ENCODE measurements at places on chromosomes 6 and 20. TPM values are rescaled to one million over a fixed set of nuclear protein-coding genes. Genes with fewer than 3 reads are reported as not detected.
A peak's percentile ranks its signal among the peaks of the same experiment; 100 is the strongest.

Gene DDR1
- 222 TPM for polyA plus RNA-seq

GRCh38 chr6:78308025-78308424 is 559.3 kb upstream of the IRAK1BP1 start:
- DNase-seq, result no peak

DNA sequence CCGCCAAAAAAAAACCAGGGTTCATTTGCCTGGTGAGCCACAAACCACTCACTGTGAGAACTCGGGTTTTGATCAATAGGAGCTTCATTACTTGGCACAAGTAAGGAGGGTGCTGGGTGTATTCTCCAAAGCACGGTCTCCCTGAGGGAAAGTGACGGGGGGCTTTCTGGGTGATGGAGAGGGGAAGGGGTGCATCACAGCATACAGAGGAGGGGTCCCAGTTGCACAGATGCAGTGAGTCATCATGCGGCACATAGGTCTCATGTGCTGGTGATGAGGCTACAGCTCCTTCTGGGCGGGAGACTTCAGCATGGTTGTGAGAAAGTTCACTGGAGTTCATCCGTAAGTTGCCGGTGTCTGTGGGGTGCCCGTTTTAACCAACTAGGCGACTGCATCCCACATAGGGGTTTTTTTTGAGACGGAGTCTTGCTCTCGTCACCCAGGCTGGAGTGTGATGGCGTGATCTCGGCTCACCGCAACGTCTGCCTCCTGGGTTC is 36.2 kb downstream of the SUN5 start:
- no peak for DNase-seq

- DNase-seq, result no peak
Observed at GRCh38 chr6:41967312-41968287, 26.0 kb upstream of the CCND3 start.

DNA sequence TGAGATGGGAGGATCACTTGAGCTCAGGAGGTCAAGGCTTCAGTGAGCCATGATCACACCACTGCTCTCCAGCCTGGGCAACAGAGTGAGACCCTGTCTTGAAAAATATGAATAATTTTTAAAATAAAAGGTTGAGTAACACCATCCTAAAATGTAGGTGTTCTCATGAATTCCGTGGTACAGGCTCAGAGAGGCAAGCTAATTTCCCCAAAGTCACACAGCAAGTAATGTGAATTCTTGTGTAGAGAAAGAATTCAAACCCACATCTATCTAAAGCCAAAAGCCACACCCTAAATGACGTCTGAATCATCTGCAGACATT is 80.5 kb downstream of the ZNF217 start:
- no peak for DNase-seq

DNA sequence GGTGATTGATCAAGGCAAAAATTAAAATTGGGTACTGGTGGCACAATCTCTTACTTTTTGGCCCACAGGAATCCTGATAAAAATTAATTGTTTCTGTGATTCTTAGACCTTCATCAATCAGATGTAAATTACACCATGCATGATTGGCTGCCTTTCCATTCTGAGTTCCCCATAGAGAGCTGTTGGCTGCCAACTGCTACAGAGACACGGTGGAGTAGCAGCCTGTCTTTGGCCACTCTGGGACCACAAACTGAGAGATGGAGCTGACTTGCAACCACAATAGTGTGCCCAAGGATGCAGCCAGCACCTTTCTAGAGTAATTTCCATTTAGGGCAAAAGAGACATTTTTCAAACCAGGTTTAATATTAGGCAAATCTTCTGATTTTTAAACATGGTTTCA is 274.3 kb upstream of the MMS22L start:
- no peak for DNase-seq

GRCh38 chr6:149135809-149136208 is 181.7 kb upstream of the TAB2 start:
- DNase-seq, result no peak

DNA sequence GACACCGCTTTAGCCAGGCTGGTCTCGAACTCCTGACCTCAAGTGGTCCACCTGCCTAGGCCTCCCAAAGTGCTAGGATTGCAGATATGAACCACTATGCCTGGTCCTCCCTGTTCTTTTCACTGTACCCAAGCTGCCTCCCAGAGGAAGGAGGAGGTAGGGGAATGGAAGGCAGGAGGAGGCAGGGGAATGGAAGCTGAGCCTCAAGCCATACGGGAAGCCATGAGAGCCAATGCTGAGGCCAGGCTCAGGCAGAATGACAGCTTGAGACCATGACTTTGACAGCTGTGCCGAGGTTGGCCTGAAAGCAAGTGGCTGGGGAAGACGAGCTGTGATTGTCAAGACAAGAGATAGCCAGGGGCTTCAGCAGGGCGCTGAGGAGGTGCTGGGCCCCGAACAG is 13.6 kb upstream of the ZNF335 start:
- no peak for DNase-seq

Gene NKAIN4
- 42.0 TPM for polyA plus RNA-seq

Gene TBX18
- polyA plus RNA-seq, result 7.6 TPM

DNA sequence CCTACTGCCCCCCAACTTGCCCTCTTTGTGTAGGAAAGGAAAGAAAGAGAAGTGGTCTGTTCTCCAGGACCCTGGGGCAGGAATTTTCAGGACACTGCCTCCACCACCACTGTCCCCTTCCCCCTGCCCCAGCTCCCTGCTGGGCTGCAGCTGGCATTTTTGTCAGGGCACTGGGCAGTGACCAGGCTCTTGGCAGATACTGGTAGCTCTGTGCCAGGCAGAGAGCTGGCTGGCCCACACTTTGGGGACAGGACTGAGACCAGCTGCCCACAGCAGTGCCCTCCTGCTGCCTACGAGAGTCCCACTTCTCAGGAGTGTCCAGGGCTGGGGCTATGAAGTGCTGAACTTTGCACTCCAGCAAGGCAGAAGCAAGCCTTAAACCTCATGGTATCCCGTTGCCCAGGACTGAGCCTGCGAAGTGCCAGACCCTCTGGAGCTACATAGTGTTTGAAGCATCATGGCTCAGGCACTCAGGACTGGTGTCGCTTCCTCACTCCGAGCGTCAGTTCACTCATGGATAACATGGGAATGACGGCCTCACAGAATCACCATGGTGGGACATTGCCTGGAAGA is 19.3 kb downstream of the SLC13A3 start:
- DNase-seq, result no peak

DNA sequence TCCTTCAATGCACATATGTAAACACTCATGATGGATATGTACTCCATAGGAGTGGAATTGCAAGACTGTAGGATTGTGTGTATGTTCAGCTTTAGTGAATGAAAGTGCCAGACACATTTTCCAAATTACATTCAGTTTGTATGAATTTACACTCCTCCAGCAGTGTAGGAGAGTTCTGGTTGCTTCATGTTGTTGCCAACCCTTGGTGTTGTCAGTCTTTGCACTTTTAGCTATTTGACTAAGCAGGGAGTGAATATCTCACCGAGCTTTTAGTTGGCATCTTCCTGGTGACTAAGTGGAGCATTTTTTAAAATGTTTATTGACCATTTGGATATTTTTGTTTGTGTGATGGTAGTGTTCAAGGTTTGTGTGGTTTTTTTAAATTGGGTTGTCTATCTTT is 23.9 kb downstream of the NKX2-4 start:
- DNase-seq, result no peak

- no peak for DNase-seq
Observed at GRCh38 chr6:111843347-111844147, 29.7 kb downstream of the FYN start.

DNA sequence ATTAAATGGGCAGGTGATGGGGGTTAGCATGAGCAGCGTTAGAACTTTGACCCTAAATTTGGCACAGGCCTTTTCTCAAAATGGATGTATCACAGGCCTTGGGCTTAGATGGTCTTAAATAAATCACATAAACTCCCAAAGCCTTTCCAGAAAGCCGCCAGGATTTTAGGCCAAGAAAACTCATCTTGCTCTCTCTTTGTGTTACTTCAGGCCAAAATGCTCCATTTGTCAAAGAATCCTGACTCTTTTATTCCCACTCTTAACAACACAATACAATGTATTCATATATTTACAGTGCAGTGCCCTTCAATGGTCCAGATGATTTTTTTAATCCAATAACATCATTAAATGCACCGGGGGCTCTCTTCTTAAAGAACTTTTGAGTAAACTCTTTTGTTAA is 5.9 kb upstream of the TCP11 start:
- no peak for DNase-seq

GRCh38 chr20:44501448-44501847 is 20.4 kb downstream of the SERINC3 start:
- no peak for DNase-seq

- peak; percentile 24 for DNase-seq
Observed at GRCh38 chr6:130322673-130323268, 43.0 kb upstream of the TMEM200A start.

Gene HSPA12B
- 15.9 TPM for polyA plus RNA-seq

DNA sequence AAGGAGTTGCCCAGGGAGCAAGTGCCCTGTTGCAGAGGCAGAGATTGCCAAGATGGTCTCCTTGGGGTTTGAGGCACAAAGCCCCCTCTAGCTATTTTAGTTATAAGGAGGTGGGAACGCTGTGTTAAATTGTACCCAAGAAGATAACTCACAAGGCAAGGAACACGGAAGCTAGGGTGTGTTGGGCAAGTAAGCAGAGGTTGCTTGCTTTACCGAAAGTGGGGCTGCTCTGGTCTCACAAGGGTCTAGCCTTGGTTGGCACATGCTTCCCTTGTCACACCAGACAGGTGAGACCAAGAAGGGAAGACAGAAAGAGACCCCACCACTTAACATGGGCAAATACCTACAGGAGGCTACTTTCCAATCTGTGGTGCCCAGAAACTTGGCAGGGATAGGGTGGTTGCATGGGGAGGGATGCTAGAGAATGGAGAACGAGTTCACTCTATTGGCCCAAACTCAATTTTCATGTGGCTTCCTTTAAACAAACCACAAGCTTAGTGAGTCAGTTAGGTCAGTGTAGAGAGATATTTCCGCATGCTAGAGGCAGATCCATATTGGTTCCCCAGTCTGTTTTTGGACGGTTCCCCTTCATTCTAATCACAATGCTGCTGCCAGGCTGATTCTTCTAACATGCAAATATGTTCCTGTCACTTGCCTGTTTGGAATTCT is 42.4 kb downstream of the PLAGL1 start:
- DNase-seq, result no peak

Gene ELOVL5
- polyA plus RNA-seq, result 79.9 TPM

Gene PRDM13
- polyA plus RNA-seq, result not detected

GRCh38 chr6:122770835-122771601 is 8.5 kb upstream of the FABP7 start:
- DNase-seq, result no peak

DNA sequence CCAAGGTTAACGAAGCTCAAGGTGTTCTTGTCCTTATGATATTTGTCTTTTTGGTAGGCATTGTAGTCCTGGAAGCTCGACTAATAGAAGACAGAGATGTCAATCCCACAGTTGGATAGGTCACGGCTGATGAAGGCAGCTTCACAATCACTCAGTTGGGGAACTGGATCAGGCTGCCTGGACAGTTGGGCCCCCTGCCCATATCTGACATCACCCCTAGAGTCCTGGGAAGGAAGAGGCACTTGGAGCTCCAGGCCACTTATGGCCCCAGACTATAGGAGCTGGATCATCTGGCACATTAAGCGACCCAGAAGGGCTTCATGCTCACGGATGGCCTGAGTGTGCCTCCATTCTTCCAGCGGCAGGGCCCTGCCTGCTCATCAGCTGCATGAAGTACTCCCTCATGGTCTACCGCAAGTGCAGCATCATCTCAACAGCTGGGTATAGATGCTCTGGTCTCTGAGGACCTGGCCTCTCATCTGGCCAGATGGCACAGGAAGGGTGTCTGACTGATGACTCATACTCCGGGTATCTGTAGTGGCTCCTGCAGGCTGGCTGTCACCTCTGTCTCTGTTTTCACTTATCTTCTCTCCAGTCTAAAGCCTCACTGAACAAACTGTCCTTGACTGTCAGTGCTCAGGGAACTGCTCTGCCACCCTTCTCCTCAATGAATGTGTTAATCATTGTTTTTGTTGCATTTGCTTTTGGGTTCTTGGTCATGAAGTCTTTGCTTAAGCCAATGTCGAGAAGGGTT is 29.2 kb upstream of the SSR1 start:
- DNase-seq, result no peak

GRCh38 chr6:67643281-67643680 is 991.8 kb upstream of the ADGRB3 start:
- no peak for DNase-seq

Gene LY86
- 1.3 TPM for polyA plus RNA-seq

Gene ZSWIM1
- polyA plus RNA-seq, result 17.1 TPM

DNA sequence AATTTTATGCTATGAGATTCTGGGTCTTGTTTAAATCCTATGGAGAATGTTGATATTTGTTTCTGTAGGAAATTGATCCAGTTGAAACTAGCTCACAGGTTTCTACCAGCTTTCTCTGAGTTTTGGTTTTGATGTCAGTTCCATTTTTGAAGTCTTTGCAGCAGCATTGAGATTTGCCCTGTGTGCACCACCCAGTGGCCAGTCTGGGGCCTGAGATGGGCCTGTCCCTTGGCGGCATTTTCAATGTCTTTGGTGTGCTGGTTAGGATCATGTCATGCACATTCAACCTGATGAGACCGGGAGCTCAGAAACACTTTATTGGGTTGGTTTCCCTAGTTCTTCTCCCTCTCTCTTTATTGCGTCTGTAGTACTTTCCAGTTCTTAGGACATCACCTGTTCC is 395.2 kb upstream of the MAP3K7 start:
- DNase-seq, result no peak

DNA sequence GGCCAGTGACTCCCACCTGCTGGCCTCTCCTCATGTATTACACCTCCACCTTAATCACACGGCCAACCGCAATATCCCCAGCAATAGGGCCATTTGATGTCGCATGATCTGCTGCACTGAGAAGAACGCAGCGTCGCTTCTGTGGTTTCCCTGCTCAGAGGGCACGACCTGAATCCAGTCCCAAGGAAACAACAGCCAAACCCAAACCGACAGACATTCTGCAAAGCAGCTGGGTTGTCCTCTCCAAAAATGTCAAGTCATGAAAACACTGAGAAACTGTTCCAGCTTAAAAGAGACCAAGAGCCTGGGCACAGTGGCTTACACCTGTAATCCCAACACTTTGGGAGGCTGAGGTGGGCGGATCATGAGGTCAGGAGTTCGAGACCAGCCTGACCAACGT is 7.5 kb upstream of the BPI start:
- DNase-seq, result no peak

DNA sequence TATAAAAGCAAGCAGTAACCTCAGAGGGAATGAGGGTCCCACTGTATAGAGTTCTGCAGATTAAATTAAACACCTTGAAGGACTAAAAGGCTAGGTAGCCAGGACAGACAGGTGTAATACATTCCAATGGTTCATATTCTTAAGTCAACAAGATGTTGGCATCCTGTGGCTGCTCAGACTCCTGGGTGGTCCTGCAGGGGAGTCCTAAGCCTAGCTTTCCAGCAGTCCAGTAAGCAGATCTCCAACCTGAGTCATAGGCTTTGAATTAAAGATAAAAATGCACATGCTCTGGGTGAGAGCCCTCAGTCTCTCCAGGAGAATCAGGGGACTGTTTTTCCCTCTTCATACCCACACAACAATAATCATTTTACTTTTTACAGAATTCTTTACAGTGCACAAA is 307.3 kb upstream of the SUPT3H start:
- DNase-seq, result no peak

- peak; percentile 39 for DNase-seq
Observed at GRCh38 chr20:58179432-58180099, 48.9 kb downstream of the ANKRD60 start.

- DNase-seq, result no peak
Observed at GRCh38 chr6:113356139-113356538, 501.0 kb upstream of the MARCKS start.

Gene ATP9A
- polyA plus RNA-seq, result 62.7 TPM

Gene PRPH2
- 2.3 TPM for polyA plus RNA-seq

Gene IRF4
- polyA plus RNA-seq, result 0.23 TPM

- no peak for DNase-seq
Observed at GRCh38 chr20:1712634-1713624, 55.4 kb upstream of the SIRPG start.
